ENCODE measurements at places on chromosomes 1 and 21.

DNA sequence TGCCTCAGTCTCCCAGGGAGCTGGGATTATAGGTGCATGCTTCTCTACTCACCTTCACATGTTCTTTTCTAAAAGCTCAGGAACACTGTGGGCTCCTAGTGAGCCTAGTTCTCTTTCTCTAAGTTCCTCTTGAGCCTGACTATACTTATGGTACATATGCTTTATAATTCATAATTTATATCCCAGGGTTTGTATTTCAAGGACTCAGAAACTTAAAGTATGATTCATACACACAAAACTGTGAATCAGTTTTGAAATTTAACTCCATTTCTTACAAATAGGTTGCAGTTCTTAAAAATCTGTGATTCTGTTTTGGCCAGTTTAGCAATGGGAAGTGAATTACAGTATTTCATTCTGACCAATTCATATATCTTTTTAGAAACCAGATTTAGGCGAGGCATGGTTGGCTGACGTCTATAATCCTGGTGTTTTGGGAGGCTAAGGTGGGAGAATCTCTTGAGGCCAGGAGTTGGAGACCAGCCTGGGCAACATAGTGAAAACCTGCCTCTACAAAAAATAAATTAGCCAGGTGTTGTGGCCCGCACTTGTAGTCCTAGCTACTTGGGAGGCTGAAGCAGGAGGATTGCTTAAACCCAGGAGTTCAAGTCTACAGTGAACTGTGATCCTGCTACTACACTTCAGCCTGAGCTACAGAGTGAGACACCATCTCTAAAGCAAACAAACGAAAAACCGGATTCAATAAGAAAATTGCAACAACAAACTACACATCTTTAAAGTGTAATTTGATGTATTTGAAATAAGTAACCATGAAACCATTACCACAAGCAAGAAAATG, 15.6 kb downstream of the RASAL2 start:
- DNase-seq, result no peak

DNA sequence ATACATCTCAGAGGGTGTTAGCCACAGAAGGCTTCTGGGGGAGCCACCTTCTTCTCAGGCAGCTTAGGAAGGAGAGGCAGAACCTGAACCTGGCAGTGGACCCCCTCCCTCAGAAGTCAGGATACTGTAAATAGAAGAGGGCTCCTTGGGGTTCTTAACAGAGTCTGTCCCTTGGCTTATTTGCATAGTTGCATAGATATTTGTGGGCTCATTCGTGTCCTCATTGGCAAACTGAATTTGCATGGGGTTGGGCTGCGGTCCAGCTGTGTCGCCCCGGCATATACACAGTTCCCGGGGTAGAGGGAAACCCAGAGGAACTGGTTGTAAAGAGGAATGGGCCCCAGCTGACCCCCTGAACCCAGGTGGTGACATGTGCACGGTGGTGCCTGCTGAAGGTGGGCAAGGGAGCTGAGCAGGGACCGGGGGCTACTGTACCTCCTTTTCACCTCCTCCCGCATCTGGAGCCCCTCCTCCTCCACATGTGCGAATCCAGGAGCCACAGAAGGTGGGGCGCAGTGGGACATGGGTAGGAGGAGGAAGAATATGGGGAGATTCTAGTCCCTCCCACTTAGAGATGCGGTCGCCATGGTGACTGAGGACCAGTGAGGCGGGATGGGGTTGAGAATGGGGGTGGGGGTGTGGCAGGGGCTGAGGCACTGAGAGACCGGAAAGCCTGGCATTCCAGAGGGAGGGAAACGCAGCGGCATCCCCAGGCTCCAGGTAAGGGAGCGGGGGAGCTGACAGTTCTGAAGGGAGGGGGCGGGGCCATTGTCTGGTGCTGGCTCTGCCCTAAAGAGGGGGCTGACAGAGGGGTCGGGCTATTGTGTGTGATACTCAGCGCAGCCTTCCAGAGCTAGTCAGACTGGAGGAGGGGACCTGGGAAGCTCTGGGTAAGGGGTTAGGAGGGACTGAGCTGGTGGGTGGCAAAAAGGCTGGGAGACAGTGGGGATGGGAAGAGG, 3.7 kb upstream of the SEMA4A start:
- no peak for DNase-seq

- DNase-seq, result no peak
These were observed 52.1 kb downstream of the ACBD3 start for GRCh38 chr1:226134170-226135058.

GRCh38 chr1:221310180-221310579, 430.9 kb downstream of the HLX start:
- no peak for DNase-seq

DNA sequence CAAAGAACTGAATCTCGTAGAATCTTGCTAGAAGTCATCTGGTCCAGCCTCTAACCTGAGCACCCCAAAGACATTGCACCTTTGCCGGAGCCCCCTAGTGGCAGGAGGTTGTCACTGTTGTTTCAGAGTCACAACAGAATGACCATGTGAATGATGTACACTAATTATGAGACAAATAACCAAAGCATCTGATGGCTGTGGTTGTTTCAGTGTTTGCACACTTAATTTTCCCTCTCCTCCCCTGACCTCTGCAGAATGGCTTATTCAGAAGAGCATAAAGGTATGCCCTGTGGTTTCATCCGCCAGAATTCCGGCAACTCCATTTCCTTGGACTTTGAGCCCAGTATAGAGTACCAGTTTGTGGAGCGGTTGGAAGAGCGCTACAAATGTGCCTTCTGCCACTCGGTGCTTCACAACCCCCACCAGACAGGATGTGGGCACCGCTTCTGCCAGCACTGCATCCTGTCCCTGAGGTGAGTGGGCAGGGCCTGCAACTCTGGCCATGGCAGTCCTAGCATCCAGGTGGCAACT, 26.4 kb downstream of the TRAF5 start:
- peak; percentile 24 for DNase-seq

GRCh38 chr1:205965036-205965884, 22.0 kb upstream of the SLC26A9 start:
- no peak for DNase-seq

- no peak for DNase-seq
These were observed 9.6 kb upstream of the TUFT1 start for GRCh38 chr1:151530461-151530860.

GRCh38 chr1:201941420-201942128, 4.8 kb downstream of the LMOD1 start:
- DNase-seq, result no peak

DNA sequence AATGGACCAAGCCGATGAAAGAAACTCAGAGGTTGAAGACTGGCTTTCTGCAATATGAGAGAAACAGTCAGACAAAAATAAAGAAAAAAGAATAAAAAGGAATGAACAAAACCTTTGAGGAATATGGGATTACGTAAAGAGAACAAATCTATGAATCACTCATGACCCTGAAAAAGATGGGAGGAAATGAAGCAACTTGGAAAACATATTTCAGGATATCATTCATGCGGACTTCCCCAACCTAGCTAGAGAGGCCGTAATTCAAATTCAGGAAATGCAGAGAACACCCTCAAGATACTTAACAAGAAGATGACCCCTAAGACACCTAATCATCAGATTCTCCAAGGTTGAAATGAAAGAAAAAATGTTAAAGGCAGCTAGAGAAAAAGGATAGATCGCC, 705.3 kb upstream of the CHRM3 start:
- DNase-seq, result no peak

DNA sequence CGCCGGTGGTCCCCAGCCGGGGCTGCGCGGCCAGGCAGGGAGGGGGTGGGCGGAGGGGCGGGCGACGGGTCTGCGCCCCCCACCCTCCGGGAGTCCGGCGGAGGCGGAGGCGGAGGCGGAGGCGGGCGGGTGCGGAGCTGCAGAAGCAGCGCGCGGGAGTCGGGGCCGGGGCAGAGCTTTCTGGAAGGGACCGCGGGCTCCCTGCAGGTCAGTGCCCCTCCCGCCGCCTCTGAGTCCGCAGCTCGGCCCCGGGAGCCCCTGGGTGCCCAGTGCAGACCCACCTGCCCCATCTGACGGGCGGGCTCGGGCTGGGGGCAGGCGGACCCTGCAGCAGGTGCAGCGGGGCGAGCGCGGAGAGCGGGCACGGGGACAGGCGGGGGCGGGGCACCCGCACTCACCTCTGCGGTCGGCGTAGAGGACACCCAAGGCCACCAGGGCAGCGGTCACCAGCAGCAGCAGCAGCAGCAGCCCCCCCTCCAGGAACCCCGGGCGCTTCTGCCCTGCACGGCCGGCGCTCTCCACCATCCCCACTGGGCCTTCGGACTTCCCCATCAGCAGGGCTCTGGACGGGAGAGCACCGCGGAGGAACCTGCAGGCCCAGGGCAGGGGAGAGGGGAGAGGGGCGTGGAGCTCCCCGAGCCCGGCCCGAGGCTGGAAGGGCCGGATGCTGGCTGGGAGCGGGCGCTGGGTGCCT, 3.7 kb downstream of the MMEL1 start:
- no peak for DNase-seq

- DNase-seq, result no peak
These were observed 4.0 kb downstream of the AMPD2 start for GRCh38 chr1:109623601-109624161.

DNA sequence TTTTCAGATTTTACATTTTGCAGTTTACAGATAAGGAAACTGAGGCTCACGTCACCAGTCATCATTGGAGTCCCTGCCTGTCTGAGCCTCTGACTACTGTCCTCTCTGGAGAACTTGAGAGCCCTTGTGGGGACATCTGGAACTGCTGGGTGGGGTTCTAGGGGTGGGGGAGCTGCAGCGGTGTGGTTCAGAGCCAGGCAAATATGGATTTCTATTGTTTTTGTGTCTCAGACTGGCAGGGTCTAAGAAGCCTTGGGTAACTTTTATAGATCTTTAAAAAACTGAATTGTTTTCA, 46.9 kb downstream of the IER5 start:
- peak; percentile 31 for DNase-seq

DNA sequence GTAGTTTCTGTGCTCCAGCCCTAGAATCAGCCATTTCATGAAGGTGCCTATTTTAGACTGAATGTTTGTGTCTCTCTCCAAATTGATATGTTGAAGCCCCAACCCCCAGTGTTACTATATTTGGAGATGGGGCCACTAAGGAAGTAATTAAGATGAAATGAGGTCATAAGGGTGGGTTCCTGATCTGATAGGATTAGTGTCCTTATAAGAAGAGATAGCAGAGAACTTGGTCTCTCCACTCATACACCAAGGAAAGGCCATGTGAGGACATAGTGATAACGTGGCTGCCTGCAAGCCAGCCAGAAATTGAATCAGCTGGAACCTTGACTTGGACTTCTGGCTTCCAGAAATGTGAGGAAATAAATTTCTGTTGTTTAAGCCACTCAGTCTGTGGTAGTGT, 12.3 kb downstream of the RAVER2 start:
- DNase-seq, result no peak

- DNase-seq, result no peak
These were observed 10.7 kb downstream of the SH2D2A start for GRCh38 chr1:156805766-156806511.

DNA sequence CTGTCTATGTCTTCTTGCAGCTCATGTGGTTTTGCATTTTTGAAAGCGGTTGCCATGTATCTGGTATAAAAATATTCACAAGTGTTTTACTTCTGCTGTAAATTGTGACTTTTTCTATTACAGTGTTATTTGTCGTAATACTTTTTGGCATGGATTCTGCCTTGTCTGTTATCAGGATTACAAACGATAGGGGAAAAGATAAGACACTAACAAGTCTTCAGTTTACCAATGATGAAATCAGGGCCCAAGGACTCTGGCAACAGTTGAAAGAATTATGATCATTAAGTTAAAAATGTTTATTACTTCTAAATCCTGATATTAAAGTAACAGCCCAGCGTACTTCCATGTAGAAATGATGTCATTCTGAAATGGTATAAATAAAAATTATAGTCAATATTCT, 298.8 kb downstream of the KIF26B start:
- DNase-seq, result no peak

DNA sequence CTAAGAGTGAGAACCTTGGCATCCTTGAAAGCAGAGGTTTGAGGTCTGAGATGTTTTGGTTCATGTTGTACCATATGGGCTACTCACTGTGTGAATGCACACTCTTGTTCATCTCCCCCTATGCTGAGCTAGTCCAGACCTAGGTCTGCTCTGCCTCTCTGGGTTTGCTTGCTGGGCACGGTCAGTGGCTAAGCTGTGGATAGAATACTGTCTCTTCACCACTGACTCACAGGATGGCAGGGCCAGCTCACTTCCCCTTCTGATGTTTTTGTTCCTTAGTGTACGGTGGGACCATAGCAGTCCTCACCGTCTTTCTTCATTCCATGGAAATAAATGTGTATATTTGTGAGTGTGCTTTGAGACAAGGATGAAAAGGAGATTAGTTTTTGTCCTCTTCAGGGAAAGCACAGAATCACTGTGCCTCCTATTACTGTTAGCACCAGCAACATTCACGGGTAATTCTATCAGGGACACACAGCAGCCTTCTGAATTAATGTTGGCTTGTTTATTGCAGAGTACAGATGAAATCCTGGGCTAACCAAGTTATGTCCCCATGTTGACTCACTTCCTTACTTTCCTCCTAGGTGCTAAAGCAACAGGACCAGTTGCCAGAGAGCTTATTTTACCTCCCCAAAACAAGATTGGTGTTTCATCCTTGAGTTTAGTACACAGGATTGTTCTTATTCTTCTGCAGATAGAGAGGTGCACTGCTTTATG, 56.9 kb upstream of the IVNS1ABP start:
- no peak for DNase-seq

GRCh38 chr1:24805534-24806301, 60.5 kb downstream of the CLIC4 start:
- DNase-seq, result peak; percentile 40

GRCh38 chr1:8024329-8024728, 1.8 kb downstream of the ERRFI1 start:
- no peak for DNase-seq

GRCh38 chr1:10724511-10724910, 71.9 kb downstream of the CASZ1 start:
- DNase-seq, result no peak

DNA sequence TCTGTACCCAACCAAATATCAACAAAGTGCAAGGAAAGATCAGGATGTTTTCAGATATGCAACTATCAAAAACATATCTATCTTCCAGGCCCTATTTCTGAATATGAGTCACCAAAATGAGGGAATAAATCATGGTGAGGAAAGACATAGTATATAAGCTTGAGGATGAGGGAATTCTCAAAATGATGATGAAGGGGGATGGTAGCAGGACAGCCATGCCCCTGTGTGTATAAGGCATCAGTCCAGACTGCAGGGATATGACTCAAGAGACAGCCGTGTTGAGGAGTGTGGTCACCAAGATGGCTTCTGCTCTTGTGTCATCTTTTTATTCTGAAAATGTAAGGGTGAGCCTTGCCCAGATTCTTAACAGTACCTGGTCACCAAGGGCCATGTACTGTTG, 4.4 kb upstream of the WDR64 start:
- DNase-seq, result no peak

DNA sequence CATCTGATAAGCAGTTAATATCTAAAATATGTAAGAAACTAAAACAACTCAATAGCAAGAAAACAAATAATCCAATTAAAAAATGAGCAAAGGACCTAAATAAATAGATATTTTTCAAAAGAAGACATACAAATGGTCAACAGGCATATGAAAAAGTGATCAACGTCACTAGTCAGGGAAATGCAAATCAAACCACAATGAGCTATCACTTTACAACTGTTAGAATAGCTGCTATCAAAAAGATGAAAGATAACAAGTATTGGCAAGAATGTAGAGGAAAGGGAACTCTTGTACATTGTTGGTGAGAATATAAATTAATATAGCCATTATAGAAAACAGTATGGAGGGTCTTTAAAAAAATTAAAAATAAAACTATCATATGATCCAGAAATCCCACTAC, 40.7 kb upstream of the NEK7 start:
- DNase-seq, result no peak

All from heart right ventricle (tissue), 16 donors.